ENCODE measurements at places on chromosomes 16 and 17.

GRCh38 chr17:55521186-55521585 lies 9.9 kb upstream of the SMIM36 start:
- DNase-seq: no peak

DNA sequence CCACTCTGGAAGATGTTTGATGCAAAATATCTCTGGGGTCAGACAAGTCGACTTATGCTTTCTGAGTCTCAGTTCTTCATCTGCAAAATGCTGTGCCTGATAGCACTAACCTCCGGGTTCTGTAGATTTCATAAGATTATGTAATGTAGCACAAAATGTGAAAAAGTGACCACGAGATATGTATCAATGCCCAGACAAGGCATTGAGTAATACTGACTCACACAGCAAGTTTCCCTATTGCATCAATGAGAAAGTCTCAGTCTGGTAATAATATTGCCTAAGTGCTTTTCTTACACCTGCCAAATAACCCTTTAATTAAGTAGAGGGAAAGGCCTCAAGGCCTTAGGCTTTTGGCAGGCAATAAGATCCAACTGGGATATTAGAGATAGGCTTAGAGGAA lies 41.4 kb upstream of the MMP2 start:
- no peak for DNase-seq

DNA sequence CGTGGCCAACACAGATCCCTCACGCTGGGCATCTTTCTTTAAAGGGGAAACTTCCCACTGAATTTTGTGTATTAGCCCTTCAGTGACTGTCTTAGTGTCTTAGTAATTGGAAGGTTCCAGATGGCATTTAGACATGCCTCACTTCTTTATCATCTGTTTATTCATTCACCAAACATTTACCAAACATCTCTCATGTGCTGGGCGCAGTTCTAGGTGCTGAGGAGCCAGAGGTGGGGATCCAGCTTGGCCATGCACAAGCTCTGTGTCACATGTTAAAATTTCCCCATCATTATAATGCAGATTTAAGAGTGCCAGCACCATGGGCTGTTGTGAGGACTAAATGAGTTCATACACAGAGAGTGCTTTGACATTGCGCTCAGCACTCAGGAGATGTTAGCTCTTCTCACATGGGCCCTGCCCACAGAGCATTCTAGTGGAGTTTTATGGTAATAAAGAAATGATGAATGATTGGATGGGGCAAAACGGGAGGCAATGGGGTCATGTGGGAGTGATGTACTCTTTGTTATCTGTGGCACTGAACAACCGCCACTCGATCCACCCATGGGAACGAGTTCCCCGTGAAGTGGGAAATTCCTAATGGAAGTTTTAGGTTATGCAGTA lies 119.7 kb downstream of the SNX29 start:
- DNase-seq: no peak

- no peak for DNase-seq
Measured at GRCh38 chr16:17565605-17566004, 94.8 kb upstream of the XYLT1 start.

- no peak for DNase-seq
Measured at GRCh38 chr16:58377932-58378331, 14.3 kb upstream of the GINS3 start.

DNA sequence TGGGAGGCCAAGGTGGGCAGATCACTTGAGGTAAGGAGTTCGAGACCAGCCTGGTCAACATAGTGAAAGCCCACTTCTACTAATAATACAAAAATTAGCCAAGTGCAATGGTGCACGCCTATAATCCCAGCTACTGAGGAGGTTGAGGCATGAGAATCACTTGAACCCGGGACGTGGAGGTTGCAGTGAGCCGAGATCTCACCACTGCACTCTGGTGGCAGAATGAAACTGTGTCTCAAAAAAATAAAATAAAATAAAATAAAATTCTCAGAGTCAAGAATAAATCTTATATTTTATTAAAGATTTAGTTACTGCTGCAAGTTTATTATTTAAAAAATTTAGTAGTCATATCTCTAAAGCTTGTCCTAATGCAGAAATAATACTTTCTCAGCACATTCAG lies 29.7 kb downstream of the ARL4D start:
- no peak for DNase-seq

- no peak for DNase-seq
Measured at GRCh38 chr17:42372142-42372541, 16.1 kb downstream of the STAT3 start.

DNA sequence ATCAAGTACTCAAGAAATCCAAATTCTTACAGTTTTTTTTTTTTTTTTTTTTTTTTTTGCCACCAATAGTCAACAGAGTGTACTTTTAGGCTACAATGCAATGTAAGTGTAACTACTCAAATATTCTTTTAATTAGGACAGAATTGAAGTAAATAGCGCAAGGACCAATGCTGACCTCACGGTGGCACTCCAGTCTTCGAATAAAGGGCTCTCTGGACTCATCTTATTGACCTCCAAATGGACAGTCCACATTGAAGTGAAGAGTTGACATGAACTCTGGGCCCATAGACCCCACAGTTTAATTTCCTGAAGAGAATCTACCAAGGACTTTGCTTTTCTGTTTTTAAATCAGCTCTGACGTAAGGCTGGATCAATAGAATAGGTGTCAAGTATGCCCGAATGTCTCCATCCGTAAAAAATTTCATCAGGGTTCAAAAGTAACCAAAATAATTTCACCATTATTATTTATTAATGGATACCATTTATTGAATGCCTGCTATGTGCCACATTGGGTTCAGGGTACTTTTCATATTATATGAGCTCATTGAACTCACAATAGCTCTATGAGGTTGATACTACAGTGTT lies 7.3 kb upstream of the DDX52 start:
- no peak for DNase-seq

GRCh38 chr16:20899071-20899470 lies 1.1 kb downstream of the DCUN1D3 start:
- DNase-seq: no peak

DNA sequence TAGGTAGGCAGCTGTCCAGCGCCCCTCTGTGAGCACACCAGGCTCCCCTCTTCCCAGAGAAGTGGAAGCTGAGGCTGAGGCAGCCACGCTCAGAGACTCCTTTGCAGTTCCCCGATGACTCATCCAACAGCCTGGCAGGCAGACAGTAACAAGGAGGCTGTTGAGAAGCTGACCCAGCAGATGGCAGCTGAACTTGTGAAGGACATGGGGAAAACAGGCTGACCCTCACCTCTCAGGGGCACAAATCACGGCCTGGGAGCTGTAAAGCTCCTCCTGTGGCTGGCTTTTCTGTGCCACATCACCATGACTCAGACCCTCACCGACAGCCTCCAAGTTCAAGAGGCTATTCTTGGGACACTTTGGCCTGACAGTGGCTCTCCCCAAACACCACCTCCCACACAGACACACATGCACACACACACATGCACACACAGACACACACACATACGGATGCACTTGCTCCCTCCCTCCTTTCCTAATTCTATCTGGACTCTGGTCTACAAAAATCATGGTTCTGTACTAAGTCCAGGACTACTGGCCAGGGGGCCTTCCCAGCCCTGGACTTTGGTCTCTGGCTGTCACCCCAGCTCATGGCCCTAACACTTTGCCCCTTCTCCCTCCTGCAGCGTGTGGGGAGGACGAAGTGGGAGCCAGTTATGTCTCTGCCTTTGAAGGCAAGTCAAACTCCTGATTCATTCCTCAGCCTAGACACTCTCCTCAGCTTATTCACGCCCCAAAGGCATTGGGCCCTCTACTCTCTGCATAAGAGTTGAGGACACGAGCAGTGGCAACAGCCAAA lies 23.2 kb downstream of the MAP3K14 start:
- peak; percentile 33 for DNase-seq

DNA sequence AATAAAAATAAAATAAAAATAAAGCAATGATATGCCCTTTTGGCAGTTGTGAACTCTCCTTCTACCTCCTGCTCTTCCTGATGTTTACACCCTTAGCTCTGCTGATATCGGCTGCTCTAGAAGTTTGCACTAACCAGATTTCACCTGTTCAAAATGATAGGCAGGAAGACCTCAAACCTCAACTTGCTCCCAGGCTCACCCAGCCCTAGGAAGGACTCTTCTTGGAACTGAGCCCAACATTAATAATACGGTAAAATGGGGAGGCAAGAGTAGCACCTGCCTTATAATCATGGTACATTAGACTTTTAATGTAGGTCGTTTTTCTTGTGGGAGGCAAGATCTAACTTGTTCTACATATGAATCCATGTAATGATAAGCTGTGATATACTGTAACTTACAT lies 61.2 kb upstream of the MED13 start:
- no peak for DNase-seq

GRCh38 chr17:43200127-43200526 lies 11.5 kb upstream of the TMEM106A start:
- DNase-seq: no peak

DNA sequence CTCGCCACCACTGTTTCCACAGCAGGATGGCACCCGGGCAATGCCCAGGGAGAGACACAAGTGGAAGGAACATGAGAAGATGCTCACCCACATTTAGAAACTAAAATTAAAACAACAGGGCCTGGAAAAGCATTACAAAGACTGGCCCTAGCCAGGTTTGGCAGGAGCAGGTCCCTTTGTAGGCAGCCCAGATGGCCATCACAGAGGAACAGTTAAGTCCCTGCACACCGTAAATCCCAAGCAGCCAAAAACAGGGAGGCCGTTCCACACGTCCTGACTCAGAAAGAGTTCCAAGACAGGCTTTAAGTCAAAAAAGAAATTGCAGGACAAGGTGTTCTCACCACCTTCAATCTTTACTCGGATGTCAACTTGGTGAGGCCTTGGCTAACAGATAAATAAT lies 127.1 kb downstream of the DYNLRB2 start:
- no peak for DNase-seq

DNA sequence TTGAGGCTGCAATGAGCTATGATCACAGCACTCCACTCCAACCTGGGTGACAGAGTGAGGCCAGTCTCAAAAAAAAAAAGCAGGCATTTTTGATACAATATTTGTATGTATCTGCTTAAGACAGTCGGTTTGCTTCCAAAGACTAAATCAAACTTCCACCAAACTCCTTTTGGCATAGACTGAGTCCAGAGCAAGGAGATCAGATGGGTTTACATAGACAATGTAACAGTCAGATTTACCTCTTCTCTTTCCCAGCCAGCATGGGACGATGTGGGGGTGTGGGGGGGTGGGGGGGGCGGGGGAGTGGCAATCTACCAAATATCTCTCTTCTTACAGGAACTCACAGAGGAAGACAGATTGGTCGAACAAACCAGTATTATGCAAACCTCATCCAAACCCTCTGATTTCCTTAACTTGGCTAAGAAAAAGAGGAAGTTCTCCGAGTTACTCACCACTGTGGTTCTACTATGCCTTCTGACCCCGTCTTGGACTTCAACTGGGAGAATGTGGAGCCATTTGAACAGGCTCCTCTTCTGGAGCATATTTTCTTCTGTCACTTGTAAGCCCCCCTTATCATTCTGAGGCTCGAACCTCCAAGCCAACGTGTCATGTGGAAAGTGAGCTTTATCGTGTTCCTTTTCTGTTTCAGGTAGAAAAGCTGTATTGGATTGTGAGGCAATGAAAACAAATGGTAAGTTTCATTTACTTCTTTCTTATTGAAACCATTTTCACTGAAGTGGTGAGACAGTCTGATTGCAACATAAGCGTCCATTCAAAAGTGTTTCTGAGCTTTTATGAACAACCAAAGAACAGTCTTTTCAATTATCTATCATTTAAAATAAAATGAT lies at the start of gene MILR1:
MILR1 (plus strand) TSS at position 451 of the 848 bp plus-strand sequence; CDS start at position 505, 54 bp downstream.
- DNase-seq: no peak

DNA sequence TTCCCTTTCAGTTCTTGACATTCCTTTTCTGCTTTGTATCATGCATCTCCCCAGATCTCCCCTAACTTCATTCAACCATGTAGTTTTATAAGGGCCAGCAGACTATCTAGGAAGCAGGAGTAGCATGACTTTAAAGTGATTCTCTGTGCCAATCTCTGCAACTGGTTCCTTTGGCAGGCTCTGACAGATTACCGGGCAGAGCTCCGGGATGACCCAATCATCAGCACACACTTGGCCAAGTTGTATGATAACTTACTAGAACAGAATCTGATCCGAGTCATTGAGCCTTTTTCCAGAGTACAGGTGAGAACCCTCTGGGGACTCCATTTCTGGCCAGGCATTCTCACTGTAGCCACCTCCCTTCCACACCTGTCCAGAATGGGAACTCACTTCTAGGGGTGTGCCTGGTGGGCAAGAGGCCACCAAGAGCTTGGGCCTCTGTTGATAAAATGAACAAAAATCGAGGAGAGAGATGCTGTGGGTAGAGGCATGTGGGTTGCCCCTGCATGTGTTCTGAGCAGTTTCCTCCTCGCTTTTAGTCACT lies 7.6 kb upstream of the CDK5R1 start:
- DNase-seq: no peak

GRCh38 chr16:77736879-77737278 lies 14.6 kb downstream of the NUDT7 start:
- no peak for DNase-seq

DNA sequence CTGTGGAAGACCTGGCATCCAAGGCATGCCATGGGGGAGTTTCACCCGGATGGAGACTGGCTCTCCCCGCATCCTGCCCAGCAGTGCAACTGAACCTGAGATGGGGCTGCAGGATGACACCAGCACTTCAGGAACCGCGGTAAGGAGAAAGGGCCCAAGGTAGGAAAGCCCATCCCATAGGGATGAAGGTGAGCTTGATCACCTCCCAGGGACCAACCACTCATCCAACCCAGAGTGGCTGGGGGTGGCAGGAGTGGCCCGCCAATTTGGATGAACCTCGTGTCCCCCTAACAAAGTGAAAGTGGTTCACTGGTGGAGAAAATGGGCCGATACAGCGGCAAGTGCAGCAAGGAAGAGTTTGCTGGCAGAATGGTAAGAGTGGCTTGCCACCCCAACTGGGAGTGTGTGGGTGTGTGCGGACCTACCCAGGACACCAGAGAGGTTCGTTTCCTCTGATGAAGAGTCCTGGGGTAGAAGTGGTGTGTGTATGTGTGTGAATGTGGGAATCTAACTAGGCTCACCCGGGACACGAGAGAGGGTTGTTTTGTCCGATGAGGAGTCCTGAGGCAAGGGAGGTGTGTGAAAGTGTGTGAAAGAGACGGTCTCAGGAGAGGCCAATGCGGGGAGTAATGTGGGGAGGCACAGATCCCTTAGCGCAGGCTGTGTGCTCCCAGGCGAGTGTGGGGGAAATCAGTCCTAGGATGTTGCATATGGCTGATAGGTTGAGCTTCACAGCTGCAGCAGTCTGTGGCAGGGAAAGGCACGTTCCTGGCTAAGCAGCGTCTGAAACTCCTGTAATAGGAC lies 22.6 kb downstream of the ACSM1 start:
- DNase-seq: no peak

DNA sequence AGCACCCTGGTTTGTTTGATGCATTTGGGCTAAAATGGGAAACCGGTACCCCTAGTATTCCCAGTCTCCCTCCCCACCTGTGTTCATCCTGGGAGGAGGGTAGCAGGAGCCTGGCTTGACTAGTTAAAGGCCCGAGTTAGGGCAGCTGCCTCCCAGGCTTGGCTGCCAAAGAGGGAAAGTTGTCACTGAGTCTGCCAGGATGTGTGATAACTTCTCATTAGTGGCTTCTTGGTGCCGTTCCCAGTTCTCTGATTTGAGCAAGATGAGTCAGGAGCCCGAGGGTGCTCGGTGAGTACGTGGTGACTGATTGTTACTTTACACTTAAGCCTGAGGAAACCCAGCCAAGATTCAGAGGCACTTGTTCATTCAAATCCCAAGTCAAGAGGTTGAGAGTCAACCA lies 2.5 kb downstream of the KRT32 start:
- no peak for DNase-seq

All from activated CD4-positive, alpha-beta T cell treated with anti-CD3 and anti-CD28 coated beads for 4 hours (primary cell).